ENCODE measurements at places on chromosomes 4 and X.

- no peak for DNase-seq
Measured at GRCh38 chr4:76872556-76872955, 25.4 kb downstream of the SOWAHB start.

DNA sequence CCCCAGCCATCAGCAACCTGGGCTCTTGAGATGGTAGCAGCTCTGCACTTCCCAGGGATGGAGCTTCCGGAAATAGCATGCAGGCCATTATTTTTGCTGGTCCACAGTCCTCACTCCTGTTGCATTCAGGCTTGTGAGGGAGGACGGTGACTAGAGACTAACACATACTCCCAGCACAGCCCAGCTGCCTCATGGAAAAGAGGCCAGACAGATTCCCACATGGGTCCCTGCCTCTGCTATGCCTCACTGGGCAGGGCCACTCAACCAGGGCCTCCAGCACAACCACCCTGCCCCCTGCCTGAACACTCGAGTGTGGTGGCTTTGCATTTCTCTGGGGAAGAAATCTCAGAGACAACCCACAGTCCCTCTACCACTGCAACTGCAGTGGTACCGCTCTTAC lies 1195.1 kb downstream of the PCDH18 start:
- no peak for DNase-seq

- DNase-seq: no peak
Measured at GRCh38 chrX:127187095-127187494, 367.6 kb downstream of the PRR32 start.

DNA sequence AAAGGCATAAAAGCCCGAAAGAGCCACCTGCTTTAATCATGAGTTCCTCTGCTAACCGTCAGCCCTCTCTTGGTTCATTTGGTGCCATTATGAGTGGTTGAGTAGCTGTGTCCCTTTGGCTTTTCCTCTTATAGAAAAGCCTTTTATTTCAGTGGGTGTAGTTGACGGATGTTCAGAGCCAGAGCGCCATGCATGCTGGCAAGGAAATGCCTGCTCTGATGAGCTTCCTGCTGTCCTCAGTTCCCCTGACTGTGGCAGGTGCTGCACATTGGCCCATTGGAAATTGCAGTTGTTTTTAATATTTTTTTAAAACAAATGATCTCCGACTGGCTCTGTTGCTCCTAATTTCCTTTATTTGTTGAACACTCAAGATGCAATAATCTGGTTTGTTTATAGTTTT lies 77.3 kb upstream of the LIMCH1 start:
- no peak for DNase-seq

DNA sequence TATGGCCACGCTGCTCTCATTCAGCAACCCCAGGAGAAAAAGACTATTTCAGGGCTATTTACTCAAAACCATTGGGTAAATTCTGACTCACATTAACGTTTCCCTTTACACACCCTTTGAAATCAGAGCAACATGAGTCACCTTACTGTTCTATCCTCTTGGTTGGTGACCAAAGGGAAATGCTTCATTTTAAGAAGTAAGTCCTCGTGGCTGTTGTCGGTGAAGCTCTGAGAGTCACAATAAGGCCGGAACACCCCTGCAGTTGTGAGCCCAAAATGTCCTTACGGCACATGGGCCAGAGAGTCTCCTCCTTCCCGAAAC lies 56.3 kb upstream of the SPRY1 start:
- DNase-seq: no peak

- no peak for DNase-seq
Measured at GRCh38 chr4:183017962-183018361, 81.1 kb upstream of the WWC2 start.

GRCh38 chr4:107210450-107211239 lies 174.5 kb upstream of the DKK2 start:
- DNase-seq: no peak

DNA sequence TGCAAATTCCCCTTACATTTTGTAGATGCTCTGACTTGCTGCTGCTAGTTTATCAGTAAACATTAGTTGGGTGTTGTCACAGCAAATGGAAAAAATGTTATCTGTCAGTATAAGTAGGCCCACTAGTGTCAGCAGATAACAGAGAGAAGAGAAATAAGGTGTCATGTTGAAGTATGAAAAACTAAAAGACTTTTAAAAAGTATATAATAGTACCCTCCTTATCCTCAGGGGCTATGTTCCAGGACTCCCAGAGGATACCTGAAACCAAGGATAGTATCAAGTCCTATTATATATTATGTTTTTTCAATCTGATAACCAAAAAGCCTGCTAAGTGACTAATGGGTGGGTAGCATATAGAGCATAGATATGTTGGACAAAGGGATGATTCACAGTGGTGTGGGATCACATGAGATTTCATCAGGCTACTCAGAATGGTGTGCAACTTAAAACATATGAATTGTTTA lies 11.6 kb upstream of the BMP2K start:
- no peak for DNase-seq

DNA sequence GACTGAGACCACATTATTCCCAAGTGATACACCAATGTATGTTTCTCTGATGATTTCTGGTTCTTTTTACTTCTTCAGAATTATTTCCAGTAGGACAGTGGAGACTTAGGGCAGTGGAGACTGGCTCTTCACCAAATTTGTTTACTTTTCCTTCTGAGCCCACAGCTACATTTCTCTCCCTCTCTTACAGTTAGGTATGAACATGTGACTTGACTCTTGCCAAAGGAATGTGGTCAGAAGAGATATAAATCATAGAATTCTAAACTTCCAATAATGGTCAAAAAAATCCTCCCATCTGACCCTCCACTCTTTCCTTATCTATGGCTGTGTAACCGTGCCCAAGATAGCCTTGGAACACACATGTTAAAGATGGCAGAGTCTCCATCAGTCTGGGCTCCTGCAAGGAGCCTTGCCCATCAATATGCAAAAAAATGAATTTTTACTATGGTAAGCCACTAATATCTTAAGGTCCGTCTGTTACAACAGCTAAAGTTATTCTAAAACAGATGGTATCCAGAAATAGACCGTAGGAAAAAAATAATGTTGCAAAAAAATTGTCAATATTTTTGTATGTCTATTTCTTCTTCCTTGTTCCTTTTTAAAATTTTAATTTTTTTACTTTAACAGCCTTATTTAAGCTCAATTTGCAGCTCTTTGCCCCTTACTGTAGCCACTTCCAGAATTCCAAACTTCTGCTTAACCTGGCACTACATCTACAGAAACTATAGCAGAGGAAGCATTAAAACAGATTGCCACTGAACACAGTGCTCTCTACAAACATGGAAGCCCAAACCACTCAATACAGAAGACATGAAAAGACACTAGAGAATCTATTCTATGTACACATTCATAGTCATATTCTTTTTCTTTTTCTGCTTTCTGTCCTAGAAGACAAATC lies 260.7 kb downstream of the COL25A1 start:
- no peak for DNase-seq

GRCh38 chr4:152448038-152448707 lies 87.7 kb downstream of the FBXW7 start:
- no peak for DNase-seq

DNA sequence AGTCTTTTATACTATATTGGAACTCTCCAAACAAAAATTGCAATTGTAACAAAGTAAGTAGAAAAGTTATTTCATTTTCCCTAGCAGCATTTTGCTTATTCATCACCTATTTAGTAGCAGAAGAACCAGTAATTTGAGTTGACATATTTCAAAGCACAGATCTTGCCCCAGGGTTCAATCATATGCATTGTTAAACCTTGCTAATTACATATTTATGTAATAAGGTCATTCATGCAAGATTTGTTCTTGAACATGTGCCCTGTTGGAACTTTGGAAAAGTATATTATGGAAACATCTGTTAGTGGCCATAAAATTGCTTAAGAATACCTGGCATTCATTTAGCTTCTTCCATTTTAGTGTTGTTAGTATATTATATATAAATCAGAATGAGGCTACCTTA lies 191.7 kb downstream of the TLL1 start:
- no peak for DNase-seq

DNA sequence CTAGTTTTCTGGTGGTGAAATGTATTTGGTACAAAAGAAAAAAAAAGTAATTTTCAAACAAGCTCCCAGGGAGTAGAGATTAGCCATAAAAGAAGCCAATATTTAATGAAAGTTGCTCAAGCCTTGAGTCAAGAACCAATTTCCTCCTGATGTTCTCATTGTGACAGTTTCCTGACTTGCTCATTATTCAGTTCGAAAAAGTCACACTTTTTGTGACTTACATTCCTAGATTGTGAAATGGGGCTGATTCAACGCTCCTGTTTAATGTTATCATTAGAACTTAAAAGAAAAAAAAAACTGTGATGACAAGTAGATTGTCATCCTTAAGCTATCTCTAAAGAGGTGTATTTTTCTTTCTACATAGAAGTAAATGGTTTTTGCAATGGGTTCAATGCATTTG lies 122.6 kb upstream of the BMPR1B start:
- DNase-seq: no peak

GRCh38 chr4:81828991-81829390 lies 357.3 kb upstream of the RASGEF1B start:
- no peak for DNase-seq

- DNase-seq: no peak
Measured at GRCh38 chrX:1430451-1430850, 22.3 kb downstream of the ASMTL start.

DNA sequence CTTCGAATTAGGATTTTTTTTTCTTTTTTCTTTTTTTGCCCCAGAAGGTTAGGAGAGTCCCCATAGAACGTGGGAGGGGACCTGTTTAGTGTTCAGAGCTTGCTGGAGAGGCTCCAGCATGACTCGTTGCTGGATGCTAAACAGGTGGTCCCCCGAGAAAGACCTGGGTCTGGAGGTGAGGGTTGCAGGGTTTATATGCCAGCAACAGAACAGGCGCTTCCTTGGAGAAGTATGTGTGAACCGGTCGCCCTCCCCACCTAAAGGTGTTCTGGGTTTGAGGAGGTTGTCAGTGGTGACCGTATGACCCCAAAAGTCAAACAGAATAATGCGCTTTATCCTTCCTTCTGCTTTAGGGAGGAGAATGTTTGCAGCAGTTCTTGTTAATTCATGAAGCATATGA lies 52.1 kb upstream of the SHOX start:
- no peak for DNase-seq

GRCh38 chrX:790783-791360 lies 160.3 kb downstream of the SHOX start:
- DNase-seq: no peak

DNA sequence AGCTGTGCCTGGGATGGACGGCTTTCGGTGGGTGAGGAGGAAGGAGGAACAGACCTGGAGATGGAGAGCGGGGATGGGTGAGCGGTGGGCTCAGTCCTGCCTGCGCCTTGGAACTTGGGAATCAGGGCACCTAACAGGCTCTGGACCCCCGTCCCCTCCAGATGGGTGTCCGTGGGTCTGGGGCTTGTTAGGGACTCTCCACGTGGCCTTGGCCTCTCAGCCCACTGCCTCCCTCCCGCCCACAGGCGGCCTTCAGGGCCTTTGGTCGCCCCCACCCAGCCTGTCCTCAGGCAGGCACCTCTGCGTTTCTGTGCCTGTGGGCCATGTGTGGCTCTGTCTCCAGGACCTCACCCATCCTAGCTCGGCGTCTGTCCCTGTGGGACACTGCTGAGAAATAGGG lies 29.0 kb downstream of the TRMT44 start:
- no peak for DNase-seq

DNA sequence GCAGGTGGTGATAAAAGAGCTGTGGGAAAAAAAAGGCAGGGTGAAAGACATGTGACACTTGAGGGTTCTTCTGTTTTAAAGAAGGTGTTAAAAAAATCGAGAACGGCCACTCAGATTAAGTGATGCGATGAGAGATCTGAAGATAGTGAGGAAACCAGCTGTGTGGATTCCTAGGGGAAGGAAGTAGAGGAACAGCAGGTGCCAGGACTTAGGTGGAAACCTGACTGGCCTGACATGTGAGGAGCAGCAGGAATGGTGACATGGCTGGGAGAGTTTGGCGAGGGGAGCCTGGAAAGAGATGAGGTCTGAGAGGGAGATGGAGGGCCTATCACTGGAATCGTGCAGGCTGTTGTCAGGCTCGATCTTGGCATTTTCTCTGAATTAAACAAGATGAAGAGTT lies 55.5 kb downstream of the BMPR1B start:
- DNase-seq: no peak

GRCh38 chr4:112706840-112707207 lies 69.9 kb downstream of the LARP7 start:
- DNase-seq: no peak

DNA sequence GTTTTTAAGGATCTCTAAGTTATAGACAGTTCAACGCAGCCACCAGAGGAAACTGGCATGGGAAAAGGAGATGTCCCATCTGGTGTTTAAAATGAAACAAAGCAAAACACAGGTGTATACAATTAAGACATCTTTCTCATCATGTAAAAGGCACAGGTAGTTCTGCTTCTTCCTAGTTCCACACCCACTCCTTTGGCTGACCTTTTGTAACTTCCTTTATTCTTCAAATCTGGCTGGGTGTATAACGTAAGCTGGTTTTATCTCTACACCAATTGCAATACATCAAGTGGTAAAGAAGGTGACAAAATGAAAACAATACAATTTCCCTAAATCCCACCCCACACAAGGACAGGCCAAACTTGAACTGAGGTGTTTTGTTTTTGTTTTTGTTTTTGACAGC lies 27.3 kb upstream of the FBXW7 start:
- no peak for DNase-seq

GRCh38 chr4:98482847-98483806 lies 175.3 kb downstream of the TSPAN5 start:
- DNase-seq: no peak

DNA sequence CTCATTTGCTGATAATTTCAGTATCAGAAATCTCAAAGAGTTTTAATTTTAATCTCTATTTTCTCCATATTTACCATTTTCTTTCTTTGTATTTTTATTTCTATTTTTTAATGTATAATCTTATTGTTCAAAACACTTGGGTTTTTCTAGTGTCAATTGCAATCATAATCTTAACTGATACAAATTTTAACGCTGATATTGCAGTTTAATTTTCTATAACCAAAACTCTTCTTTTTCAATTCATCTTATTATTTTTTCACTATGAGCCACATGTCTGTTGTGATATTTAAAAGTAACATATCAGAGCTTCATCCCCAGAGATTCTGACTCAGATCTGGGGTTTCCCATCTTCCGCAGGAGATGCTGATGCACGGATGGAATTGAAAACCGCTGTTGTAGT lies 16.2 kb downstream of the ADAM29 start:
- DNase-seq: no peak

GRCh38 chrX:45766981-45767501 lies 566.4 kb upstream of the DIPK2B start:
- DNase-seq: no peak

- no peak for DNase-seq
Measured at GRCh38 chr4:45188501-45188900, 462.1 kb upstream of the GNPDA2 start.

Measured in Karpas-422 (cell line).